ENCODE measurements at places on chromosomes 2 and 18. TPM values are rescaled to one million over a fixed set of nuclear protein-coding genes. Genes with fewer than 3 reads are reported as not detected.

The FBLN7 gene
- total RNA-seq, result 4.5 TPM

The SGPP2 gene
- not detected for total RNA-seq

The MYO5B gene
- 1.2 TPM for total RNA-seq

The TUBA3D gene
- total RNA-seq, result not detected

The MERTK gene
- total RNA-seq, result 29.7 TPM

The IL36RN gene
- not detected for total RNA-seq

Measured in aorta (tissue), 5 donors.